Spinal cord (tissue), 10 donors: ENCODE measurements at places on chromosomes 4 and X.

GRCh38 chr4:53592686-53593501 is 1.6 kb upstream of the LNX1 start:
- no peak for DNase-seq

DNA sequence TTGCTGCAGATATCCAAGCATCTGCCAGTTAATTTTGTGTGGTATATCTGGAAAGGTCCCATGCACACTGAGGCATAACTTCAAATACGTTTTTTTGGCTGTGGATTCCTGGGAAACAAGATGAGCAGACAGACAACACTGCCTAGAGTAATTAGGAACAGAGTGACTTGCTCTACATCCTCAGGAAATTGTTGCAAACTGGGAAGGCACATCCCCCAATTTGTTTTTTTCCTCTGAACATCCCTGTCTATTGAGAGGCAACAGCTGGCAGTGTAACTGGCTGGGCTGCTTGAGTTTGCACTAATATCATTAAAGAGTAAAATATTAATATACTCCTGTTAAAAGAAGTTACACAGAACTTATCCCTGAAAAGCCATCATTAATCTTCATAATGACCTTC is 207.7 kb upstream of the SLIT2 start:
- DNase-seq, result no peak

DNA sequence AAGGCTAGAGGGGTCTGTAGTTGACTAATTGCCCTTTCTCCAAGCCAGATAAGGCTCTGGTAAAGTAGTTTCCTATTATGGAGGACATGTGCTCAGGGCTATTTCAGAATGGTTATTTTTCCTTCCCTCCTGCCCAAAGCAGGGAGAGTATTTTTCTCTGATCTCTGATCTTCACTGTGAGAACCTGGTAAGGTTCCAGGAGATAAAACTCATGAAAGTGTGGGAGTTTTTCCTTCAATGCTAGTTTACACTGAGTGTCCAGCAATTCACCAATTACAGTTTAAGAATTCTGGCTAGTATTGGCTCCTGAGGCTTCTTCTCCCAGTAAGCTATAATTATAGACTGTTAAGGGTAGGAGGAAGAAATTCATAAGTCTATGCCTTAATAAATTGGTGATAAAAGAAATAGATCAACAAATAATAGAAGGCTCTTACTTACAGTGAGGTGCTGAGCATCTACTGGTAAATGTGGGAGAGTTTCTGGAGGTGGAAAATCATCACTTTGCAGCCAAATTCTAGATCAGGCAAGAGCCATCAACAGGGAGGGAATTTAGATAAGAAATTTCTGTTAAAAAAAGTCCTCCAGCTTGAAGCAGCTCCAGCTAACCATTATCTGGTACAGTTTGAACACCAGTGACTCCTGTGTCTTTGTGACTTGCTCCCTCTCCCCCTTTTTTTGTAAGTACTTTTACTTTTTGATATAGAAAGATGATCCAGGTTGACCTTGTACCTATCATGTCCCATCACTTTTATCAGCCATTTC is 30.9 kb downstream of the CASP6 start:
- no peak for DNase-seq

- DNase-seq, result no peak
These were observed 48.5 kb upstream of the DDX60 start for GRCh38 chr4:168367065-168367464.

DNA sequence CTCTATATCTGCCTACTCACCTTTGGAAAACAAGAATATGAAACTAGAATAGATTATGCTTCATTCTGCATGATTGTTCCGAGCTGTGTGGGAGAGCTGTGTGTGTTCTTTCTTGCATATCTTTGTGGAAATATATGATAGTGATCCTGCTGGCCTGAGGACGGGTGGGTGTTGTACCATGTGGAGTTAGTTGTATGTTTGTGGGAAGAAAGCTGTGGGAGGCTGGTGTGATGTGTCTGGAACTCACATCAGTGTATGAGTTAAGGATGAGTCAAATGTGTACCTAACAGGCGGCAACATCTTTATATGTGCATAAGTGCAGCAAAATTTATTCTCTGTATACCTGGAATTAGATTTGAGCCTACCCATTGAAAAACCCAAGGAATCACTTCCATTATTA is 208.1 kb upstream of the ADGRL3 start:
- no peak for DNase-seq

GRCh38 chr4:82561786-82562563 is at the start of gene TMEM150C:
TSS of gene TMEM150C (minus strand) at chr4:82561988. CDS start at chr4:82504657, 57,331 bp downstream.
- DNase-seq, result no peak

GRCh38 chr4:84733343-84734033 is 150.6 kb downstream of the CDS1 start:
- no peak for DNase-seq

GRCh38 chr4:6689506-6689960 is 4.1 kb upstream of the S100P start:
- DNase-seq, result no peak

DNA sequence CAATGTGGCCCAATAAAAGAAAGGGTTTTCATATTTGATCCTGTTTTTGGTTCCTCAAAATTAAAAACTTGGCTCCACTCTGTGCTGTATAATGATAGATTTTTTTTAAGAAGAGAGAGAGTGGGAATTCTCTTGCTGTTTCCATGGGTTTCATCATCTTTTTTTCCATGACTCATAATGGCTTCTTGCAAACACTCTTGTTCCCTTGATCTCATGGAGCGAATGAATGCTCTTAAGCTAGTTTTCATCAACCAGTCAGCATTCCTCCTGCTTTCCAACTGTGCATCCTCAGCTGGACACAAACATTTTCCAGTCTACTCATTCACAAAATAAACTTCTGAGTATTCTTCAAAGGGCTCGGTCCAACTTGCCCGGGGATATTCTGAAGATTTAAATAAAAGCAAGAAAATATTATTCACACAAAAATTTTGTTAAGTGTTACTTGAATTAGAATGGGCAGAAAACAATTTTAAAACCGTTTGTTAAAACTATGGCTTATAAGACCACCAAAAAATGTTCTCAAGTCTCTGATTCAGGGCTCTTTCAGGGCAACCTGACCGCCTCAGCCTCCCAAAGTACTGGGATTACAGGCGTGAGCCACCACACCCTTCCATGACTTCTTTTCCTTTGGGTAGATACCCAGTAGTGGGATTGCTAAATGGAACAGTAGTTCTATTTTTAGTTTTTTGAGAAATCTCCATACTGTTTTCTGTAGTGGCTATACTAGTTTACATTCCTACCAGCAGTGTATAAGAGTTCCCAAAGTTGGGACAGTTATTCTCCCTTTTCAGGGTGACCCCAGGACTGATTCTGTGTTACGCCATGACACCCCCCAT is 64.7 kb downstream of the TMEM156 start:
- no peak for DNase-seq

GRCh38 chr4:107212565-107212964 is 176.5 kb upstream of the DKK2 start:
- no peak for DNase-seq

DNA sequence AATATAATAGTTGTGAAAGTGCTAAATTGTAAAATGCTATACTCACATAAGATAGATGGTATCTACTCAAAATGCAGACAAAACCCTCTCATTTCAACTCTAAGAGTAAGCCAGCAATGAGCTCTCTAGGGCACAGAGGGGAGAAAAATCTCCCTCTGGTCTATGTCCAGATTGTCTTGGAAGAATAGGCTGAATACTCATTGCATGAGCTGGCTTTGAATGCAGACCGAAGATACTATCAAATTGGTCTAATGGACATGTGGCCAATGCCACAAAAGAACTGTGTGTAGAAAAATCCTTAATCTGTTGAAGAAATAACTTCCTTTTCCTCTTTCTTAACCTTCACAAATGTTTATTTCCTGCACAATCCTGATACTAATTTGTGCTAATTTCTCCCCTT is 3.5 kb downstream of the ZXDA start:
- no peak for DNase-seq

DNA sequence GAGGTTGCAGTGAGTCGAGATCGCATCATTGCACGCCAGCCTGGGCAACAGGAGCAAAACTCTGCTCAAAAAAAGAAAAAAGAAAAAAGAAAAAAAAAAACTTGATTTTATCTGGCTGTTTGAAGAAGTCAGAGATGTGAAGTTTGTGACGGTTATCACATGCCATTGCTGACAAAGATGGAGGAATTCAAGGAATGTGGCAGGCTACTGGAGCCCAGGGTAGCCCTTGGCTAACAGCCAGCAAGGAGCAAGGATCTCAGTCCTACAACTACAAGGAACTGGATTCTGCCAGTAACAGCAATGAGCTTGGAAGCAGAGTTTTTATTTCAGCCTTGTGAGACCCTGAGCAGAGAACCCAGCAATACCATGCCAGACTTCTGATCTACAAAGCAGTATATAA is 24.3 kb upstream of the TET2 start:
- DNase-seq, result no peak

- no peak for DNase-seq
These were observed 1084.1 kb downstream of the FAM133A start for GRCh38 chrX:94758130-94758529.

- no peak for DNase-seq
These were observed 1060.6 kb upstream of the GRID2 start for GRCh38 chr4:91243132-91243531.
